ENCODE measurements at places on chromosomes 3 and 15.

- DNase-seq: no peak
Observed at GRCh38 chr3:190579514-190580137, 65.7 kb downstream of the IL1RAP start.

- DNase-seq: no peak
Observed at GRCh38 chr15:59553879-59554735, 57.5 kb upstream of the GCNT3 start.

DNA sequence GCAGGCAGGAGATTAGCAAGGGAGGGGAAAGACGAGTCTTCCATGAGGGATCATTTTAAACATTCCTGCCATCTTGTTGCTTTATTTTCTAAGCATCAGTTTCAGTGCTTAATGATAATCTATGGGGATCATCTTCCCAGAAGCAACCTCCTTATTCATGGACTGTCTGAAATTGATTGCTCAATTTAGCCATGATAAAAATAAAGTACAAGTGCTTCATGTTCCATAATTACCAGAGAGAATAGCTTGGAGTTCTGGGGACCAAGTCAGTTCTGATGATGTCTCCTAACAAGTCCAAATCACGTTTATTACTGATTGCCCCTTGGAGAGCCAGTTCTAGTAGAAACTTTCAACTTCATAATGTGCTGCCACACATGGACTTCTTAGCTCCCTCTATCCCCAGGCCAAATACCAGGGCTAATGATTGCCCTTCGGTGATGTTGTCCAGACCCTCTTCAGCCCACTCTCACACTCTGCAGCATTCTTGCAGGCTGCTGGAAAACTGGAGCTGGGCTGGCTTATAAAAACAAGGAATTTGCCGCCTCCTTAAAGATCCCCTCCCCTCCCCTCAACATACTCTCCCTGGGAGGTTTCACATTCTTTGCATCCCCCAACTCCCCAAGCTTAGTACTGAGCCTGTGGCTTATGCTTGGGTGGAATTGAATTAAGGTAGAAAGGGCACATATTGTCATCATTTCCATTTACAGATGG is 222.1 kb upstream of the ADAMTS9 start:
- DNase-seq: no peak

DNA sequence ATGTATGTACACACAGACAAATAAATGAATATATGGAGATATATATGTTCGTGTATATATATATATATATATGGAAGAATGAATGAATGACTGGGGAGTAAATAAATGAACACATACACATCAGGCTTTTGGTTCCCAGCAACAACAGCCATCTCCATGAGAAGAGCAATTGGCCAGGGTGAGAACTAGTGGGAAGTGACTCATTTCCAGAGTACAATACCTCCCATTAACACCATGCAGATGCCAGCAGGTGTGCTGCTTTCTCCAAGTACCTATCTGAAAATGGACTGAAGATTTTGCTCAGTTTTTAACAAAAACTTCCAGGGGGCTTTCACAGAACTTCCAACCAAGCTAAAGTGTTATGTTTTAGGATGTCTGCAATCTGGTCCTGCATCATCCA is 179.8 kb upstream of the SLC2A2 start:
- DNase-seq: no peak

GRCh38 chr15:33565094-33565493 is 254.3 kb downstream of the RYR3 start:
- DNase-seq: no peak

GRCh38 chr15:29937956-29938355 is 115.7 kb upstream of the TJP1 start:
- DNase-seq: no peak

Measured in inflammatory macrophage treated with lipopolysaccharide for 4 hours (primary cell).